ENCODE measurements at places on chromosomes 6 and 20.

- DNase-seq, result peak; percentile 37
Measured at GRCh38 chr6:87029711-87030314, 65.1 kb downstream of the CGA start.

GRCh38 chr6:132287101-132287500, 114.2 kb downstream of the MOXD1 start:
- DNase-seq, result no peak

DNA sequence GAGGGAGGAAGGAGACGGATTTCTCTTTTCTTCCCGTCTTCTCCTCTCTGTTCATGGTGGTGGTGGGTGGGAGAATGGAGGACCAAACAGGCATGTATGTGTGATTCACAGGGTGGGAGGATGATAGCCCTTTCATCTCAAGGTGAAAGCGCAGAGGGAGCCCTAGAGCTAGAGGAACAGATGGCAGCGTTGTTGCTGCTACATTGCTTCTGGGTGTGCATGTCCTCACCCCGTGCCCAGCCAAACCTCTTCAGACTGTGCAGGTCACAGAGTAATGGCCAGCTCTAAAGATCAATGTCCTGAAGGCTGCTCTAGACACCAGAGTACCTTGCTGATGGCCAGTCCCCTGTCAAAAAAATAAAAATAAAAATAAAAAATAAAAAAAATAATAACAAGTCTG, 301.8 kb downstream of the TBC1D7 start:
- no peak for DNase-seq

GRCh38 chr20:43700627-43701026, 26.2 kb downstream of the GTSF1L start:
- no peak for DNase-seq

DNA sequence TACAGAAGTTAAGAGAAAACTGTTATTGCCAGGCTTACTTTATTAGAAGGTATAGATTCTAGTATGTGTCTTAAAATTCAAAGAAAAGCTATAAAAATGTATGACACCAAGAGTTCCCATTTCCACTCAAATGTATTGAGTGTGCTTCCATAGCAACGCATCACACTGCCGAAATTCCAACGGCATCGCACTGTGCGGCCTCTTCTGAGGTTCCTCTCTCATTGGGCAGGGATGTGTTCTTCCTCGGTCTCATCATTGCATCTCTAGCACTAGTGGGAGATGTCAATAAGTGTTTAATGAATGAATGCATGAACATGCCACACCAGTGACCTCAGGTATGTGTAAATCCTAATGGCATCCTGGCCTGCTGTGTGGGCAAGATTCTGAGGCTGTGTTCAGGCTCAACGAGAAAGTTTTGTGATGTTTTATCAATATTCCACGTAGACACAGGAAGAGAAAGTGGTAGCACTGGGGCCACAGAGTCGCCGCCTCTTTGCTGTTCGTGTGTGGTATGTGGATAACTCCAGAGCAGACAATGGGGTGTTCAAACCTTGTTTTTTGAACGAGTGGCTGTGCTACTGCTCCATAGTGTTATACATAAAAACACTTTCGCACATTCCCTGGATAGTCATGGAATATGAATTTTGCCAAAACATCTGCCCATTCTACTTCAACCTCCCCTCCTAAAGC, 171.6 kb downstream of the ADGB start:
- no peak for DNase-seq

- no peak for DNase-seq
Measured at GRCh38 chr6:154258064-154258757, 98.4 kb downstream of the IPCEF1 start.

DNA sequence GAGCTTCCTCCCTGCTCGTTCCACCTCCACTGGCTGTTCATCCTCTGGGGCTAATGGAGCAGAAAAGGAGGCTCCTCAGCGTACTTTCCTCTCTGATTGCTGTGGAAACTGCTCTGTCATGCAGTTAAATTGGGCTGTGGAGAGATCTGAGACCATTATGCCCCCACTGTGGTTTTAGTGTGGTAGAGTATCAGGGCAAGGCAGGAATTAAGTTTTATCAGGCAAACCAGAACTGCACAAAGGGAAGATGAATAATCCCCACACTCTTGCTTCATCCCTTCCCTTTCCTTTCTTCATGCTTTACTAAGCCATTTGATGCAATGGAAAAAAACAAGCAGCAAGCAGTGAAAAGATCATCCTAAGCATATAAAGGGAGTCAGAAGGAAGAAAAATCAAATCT, 11.9 kb upstream of the ME1 start:
- DNase-seq, result peak; percentile 20

DNA sequence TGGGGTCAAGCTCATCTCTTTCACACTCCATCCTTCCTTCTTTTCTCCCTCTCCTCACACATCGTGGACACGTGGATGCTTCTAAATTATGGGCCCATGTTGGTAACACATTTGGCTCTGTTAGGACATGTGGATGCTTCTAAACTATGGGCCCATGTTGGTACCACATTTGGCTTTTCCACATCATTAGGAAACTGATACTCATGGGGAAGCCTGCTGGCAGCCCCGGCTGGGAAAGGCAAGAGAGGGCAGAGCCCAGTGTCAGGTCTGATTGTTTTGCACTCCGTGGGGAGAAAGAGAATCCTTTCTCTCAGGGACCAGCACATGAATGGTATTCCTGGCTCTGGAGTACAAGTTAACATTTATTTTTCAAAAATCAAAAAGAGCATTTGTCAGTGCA, 4.0 kb upstream of the CST1 start:
- no peak for DNase-seq

DNA sequence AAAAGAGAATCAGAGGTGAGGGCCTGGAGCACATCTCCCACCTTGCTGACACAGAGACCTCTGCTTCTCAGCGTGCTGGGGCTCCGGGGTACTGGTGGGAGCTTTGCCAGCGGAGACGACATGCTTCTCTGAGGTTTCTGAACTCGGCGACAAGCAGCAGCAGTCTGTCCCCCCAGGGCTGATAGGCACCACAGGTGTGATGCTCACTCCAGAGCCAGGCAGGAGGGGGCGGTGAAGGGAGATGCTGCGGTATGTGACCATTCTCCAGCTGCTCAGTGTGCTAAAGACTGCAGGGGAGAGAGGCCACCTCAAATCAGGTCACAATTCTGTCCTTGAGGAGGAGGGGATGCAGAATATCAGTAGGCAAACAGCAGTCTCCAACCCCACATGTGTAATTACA, 219.9 kb downstream of the ALDH8A1 start:
- no peak for DNase-seq

GRCh38 chr6:154653385-154653784, 79.8 kb upstream of the SCAF8 start:
- peak; percentile 38 for DNase-seq

- DNase-seq, result no peak
Measured at GRCh38 chr6:90586546-90586835, 381 bp downstream of the MAP3K7 start.

GRCh38 chr6:139981768-139982181, 607.3 kb upstream of the CITED2 start:
- DNase-seq, result peak; percentile 86

- no peak for DNase-seq
Measured at GRCh38 chr20:32792731-32793458, 26.9 kb upstream of the MAPRE1 start.

GRCh38 chr20:33933469-33933909, 60.2 kb upstream of the RALY start:
- peak; percentile 57 for DNase-seq

GRCh38 chr6:90197854-90198496, 98.7 kb downstream of the BACH2 start:
- DNase-seq, result peak; percentile 45

DNA sequence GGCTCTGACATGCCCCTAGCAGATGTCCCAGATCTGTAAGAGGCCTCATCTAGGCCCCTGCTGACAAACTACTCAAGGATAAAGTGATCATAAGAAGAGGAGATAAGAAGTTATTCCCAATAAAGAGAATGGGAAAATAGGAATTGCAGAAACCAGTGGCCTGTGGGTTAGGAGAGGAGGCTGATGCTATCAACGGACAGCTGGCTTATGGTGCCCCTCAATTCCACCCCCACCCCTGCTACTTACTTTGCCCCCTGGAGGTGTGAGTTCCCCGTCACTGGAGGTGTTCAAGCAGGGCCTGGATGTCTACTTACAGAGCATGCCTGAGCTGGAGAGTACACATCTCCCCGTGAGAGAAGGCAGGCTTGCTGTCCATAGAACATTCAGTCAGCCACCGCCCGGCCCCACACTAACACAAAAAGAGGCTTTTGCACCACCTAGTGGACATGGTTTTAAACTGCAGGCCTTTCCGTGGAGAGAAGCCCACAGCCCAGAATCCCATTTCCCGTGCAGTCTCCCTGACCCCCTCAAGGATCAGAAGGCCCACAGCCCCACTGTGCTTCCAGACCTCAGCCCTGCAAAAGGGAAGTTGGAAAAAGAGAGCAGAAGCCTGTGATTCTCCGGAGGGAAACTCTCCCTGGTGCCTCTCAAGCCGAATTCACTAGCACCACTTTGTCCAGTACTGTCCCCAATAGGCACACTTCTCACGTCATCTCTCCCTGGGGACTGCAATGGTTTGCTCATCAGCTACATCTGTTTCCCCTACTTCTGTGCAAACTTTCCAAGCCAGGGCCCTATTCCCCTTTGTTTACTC, 23.8 kb upstream of the BNIP5 start:
- peak; percentile 76 for DNase-seq

GRCh38 chr6:148085631-148086331, 256.9 kb upstream of the SASH1 start:
- DNase-seq, result peak; percentile 15

GRCh38 chr6:157579467-157580031, 198.6 kb downstream of the ZDHHC14 start:
- no peak for DNase-seq

DNA sequence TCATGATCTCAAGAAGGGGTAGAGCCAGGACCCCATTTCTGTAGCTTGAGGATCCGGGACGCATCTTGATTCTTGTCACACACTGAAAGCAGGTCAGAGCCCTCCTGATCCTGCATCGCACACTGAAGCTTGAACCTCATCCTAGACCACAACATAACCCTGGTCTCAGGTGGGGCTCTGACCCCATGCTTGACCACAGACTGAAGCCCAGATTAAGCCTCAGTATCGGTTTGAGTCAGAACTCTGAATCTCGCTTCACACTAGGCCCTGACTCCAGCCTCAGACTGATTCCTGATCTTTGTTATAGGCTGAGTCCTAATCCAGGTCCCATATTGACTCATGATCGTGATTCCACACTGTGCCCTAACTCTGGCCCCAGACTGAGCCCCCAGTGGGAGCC, 8.5 kb upstream of the RSPO4 start:
- no peak for DNase-seq

- no peak for DNase-seq
Measured at GRCh38 chr20:45452772-45453691, 16.5 kb upstream of the WFDC2 start.

DNA sequence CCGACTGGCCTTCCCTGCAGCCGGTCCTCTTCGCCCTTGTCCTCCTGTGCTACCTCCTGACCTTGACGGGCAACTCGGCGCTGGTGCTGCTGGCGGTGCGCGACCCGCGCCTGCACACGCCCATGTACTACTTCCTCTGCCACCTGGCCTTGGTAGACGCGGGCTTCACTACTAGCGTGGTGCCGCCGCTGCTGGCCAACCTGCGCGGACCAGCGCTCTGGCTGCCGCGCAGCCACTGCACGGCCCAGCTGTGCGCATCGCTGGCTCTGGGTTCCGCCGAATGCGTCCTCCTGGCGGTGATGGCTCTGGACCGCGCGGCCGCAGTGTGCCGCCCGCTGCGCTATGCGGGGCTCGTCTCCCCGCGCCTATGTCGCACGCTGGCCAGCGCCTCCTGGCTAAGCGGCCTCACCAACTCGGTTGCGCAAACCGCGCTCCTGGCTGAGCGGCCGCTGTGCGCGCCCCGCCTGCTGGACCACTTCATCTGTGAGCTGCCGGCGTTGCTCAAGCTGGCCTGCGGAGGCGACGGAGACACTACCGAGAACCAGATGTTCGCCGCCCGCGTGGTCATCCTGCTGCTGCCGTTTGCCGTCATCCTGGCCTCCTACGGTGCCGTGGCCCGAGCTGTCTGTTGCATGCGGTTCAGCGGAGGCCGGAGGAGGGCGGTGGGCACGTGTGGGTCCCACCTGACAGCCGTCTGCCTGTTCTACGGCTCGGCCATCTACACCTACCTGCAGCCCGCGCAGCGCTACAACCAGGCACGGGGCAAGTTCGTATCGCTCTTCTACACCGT, 6.1 kb downstream of the UBD start:
- peak; percentile 30 for DNase-seq
